Activated T-cell treated with anti-CD3 and anti-CD28 coated beads for 4 hours (primary cell): ENCODE measurements at places on chromosomes 11 and 22.

- no peak for DNase-seq
Measured at GRCh38 chr22:33518405-33518804, 401.9 kb downstream of the LARGE1 start.

- DNase-seq, result no peak
Measured at GRCh38 chr22:30392661-30393321, 4.0 kb upstream of the SEC14L2 start.

GRCh38 chr22:43262990-43263644, 76.2 kb upstream of the TTLL12 start:
- DNase-seq, result no peak

DNA sequence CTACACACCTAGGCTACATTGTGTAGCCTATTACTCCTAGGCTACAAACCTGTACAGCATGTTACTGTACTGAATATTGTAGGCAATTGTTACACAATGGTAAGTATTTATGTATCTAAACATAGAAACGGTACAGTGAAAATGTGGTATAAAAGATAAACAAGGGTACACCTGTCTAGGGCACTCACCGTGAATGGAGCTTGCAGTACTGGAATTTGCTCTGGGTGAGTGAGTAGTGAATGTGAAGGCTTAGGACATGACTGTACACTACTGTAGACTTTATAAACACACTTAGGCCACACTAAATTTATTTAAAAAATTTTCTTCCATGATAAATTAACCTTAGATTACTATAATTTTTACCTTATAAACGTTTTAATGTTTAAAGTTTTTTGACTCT, 171.7 kb upstream of the NCAM1 start:
- DNase-seq, result no peak

DNA sequence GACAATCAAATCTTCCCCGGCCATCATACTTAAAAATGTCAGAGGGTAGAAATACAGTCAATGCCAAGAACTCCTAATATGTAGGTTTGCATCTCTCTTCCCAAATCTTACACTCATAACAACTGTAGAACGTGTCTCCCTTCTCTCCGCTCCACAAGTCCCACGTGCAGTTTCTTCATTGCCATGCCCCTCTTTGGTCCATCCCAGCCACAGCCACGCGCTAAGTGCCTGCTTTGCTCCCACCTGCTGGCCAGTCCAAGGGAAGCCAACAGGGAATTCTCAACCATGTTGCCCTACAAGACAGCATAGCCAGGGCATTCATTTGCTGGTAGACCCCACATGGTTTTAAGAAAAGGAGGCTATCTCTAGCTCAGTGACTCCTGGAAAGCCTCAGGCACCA, 420.6 kb upstream of the ISX start:
- DNase-seq, result no peak

DNA sequence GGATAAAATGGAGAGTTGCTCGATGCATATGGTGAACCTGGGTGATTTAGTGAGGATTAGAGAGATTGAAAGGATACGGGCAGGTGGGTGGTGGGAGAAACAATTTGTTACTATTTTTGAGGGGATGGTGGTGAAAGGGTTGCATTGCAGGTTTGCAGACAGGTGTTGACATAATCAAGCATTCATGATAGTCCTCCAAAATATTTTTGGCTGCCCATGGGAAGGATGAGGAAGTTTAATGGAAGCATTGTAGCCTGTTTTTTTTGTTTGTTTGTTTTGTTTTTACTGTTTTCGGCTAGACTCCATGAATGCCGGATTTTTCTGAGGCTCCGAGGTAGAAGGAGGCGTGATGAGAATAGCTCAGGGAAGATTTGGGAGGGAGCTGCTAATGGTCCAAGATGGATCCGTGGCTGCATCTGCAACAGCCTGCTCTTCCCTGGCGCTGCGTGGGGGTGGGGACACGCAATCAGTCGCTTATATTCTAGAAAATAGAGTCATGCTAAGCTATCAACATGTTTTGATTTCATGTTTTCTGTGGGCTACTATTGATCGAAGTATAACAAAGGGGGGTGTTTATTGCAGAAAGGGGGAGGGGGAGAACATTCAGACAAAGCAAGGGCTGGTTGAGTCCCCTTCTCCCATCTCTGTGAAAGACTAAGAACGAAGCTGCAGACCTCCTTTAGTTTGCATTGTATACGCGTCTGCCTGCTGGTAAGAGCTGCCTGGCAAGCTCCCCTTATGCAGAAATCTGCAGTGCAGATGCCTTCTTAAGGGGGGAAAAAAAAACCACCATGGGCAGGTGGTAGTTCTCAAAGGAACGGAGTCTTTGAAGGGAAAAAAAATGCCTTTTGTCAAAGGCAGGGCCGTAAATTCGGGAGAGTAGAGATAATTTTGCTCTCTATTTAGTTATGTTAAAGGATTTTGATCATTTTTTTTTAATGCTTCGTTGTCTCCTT, 1.0 kb downstream of the RTN3 start:
- no peak for DNase-seq
